ENCODE measurements at places on chromosomes 3 and 15.

DNA sequence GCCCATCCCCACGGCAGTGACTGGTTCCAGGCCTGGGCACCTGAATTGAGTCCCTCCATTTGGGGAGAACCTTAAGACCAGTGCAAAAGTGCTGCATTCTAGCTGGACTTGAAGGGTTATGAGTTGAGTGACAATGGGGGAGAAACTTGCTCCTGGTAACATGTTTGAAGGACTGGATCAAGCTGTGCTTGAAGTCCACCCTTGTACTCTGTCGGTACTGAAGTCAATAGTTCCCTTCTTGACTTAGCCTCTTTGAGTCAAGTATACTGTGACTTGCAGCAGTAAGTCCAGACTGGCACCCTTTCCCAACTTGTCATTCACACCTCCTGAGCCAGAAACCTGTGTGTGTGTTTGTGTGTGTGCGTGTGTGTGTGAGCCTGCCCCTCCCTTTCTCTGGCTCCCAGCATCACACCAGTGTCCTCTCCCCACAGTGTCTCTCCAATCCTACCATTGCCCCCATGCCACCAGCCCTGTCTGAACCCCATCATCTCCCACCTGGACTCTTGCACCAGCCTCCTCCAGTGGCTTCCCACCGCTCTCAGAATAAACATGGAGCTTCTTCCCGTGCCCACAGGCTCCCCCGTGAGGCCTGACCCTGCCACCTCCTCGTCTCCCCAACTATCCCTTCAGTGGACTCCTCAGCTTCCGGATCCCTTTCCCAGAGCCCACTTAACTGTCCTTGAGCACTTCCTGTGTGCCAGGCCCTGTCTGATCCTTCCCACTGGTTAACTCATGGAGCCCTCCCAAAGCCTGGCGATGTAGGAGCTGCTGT, 10.2 kb upstream of the FBLN2 start:
- DNase-seq, result no peak

DNA sequence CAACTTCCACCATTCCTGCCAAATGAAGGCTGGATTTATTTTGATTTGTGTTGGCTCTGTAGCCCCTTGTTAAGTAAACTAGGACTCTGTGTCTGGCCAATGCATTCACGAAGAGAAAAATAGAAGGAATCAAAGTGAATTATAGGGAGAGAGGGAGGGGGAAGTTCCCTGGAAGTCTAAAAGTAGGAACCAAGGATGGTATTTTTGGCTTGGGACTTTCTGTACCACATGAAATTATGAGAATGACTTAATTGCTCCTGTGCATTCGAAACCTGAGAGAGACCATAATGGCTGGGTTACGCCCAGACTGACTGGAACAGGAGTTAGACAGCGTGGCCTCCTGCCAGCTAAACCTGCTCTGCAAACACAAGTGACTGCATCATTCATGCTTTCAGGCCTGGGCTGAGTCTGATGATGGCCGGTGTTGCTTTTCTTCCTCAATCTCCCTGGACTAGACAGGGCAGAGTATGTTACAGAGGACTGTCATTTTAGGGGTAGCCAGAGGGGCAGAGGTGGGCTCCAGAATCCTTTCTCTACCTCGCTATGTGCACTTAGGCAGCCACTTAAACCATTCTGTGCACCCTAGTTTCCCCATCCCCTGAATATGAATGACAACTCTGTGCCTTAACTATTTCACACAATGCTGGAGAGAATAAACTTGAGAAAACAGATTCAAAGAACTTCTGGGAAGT, 58.9 kb downstream of the MYO1E start:
- no peak for DNase-seq

- peak; percentile 33 for DNase-seq
Measured at GRCh38 chr3:51681453-51681852, 10.4 kb downstream of the TEX264 start.

GRCh38 chr3:159654183-159655134, 334.2 kb upstream of the IL12A start:
- no peak for DNase-seq

GRCh38 chr3:143070977-143071551, 48.5 kb upstream of the CHST2 start:
- no peak for DNase-seq

GRCh38 chr3:175107995-175108394, 248.9 kb downstream of the NAALADL2 start:
- no peak for DNase-seq

DNA sequence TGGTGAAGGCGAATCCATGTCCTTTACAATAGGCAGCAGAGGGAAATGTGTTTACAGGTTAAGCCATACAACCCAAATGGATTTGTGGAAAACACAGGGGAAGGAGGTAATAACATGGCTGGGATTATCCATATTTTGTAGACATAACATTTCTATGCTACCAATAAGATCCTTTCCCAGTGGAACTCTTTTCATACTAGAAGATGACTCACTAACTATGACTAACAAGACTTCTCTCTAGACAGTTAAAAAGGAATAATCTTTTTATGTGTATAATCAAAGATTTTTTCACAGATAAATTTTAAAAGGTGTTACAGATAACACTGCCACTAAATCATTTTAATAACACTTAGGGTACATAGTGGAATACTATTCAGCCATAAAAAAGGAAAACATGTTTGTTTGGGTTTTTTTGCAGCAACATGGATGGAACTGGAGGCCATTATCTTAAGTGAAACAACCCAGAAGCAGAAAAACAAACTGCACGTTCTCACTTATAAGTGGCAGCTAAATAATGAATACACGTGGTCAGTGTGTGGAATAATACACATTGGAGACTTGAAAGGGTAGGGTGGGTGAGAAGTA, 39.6 kb downstream of the VPS13C start:
- no peak for DNase-seq

DNA sequence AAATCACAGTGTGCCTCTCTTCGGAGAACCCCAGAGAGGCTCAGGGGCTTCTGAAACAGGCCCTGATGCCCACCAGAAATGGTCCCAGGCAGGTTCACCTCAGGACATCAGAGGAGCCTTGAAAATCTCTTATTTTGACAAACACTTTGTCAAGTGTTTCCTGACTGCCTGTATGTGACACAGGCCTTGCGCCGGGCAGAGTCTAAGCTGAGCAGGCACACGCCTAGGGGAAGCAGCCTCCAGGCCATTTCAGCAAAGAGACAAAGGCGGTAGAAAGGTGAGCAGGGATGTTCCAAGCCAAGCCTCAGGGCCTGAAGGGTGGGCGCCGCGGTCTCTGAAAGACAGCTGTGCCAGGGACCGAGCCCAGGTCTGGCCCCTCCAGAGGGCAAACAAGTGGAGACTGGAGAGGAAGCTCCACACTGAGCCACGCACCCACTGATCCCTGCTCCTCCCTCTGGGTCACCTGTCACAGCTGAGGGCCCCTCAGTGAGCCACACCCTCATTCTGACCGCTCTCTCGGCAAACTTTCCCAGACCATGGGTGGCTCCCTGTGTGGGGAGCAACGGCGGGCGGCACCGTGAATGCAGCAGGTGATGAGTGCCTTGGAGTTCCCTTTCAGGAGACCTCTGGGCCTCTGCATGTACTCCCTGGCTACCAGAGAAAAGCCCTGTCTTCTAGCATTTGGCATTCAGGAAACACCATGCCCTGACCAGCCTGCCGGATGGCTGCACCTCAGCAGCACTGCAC, 136.1 kb downstream of the ADAMTS17 start:
- no peak for DNase-seq

DNA sequence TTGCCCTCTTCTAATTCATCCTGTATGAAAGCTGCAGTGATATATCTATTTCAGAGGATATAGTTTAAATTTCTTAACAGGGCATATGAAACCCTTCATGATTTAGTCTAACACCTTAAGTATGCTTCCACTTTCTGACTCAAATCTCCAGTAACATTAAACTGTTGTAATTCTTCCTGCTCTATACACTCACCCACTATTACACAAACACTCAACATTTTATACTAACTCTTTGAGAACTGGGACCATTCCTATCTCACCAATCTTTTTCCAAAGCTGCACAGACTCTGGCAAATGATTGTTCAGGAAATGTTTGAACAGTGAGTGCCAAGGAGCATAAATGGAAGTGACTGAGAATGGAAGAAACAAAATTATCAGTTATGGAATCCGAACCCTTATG, 560.4 kb upstream of the DPPA4 start:
- DNase-seq, result no peak
